Astrocyte (in vitro differentiated cells and primary cell): ENCODE measurements at places on chromosomes 6 and 20. TPM values are rescaled to one million over a fixed set of nuclear protein-coding genes. Genes with fewer than 3 reads are reported as not detected.

Gene CAPN11
- total RNA-seq = not detected in 2 replicates

- no peaks in the 10 kb centered on the region for H3K36me3 ChIP-seq
- no peak overlapping the region for H3K27ac ChIP-seq
- DNase-seq = no peak
Observed at GRCh38 chr6:170522565-170523183, 30.4 kb downstream of the PSMB1 start.

- no peaks in the 10 kb centered on the region for H3K27me3 ChIP-seq
- no peaks in the 10 kb centered on the region for H3K36me3 ChIP-seq
- peak; percentile 49 for DNase-seq
- H3K27ac ChIP-seq = peak overlapping the region; percentile 31
- peaks cover 19% of the 10 kb centered on the region for H3K4me1 ChIP-seq
- H3K4me3 ChIP-seq = no peak overlapping the region
Observed at GRCh38 chr6:156943166-156943565, 166.0 kb downstream of the ARID1B start.

Gene BPIFA1
- not detected in 2 replicates for total RNA-seq

Gene CD93
- 0.02 TPM in 1 of 2 replicates, not detected in the other for total RNA-seq

DNA sequence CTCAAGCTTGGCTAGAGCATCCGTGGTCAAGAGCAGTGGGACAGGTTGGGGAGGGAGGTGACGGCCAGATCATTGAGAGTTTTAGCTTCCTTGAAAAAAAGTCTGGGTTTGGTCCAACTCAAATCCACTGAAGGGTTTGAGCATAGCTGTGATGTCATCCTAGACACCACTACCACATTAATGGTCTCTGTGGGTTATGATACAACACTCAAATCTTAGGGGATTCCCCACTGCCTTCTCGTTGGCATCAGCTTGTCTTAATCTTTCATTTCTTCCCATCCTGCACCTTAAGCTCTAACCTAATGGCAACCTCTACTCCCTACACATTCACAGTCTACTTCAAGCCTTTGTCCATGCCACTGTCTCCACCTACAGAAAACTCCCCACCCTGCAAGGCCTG lies 77.3 kb downstream of the BMP6 start:
- H3K4me3 ChIP-seq = no peak overlapping the region
- H3K27me3 ChIP-seq = no peaks in the 10 kb centered on the region
- no peaks in the 10 kb centered on the region for H3K36me3 ChIP-seq
- H3K27ac ChIP-seq = no peak overlapping the region
- no peaks in the 10 kb centered on the region for H3K4me1 ChIP-seq

Gene ANKEF1
- 2.6 and 3.4 TPM in 2 replicates for total RNA-seq

GRCh38 chr6:140011537-140011936 lies 637.1 kb upstream of the CITED2 start:
- no peaks in the 10 kb centered on the region for H3K27me3 ChIP-seq
- no peak overlapping the region for H3K27ac ChIP-seq
- no peak for DNase-seq
- no peak overlapping the region for H3K4me3 ChIP-seq

- no peaks in the 10 kb centered on the region for H3K36me3 ChIP-seq
- H3K27ac ChIP-seq = no peak within 1 kb of the TSS
- peaks cover 9% of the 10 kb centered on the region for H3K27me3 ChIP-seq
- no peaks in the 10 kb centered on the region for H3K4me1 ChIP-seq
- H3K4me3 ChIP-seq = no peak within 1 kb of the TSS
Observed at GRCh38 chr20:62427172-62428001, at the start of gene RBBP8NL. Gene RBBP8NL (minus strand): TSS chr20:62427539. CDS start chr20:62419647, 7,892 bp downstream.

GRCh38 chr20:38581013-38581412 lies at the start of gene ADIG:
Gene ADIG (plus strand): TSS chr20:38581197. CDS start chr20:38581251, 54 bp downstream.
- H3K4me3 ChIP-seq = no peak within 1 kb of the TSS
- H3K4me1 ChIP-seq = no peaks in the 10 kb centered on the region
- no peak within 1 kb of the TSS for H3K27ac ChIP-seq

DNA sequence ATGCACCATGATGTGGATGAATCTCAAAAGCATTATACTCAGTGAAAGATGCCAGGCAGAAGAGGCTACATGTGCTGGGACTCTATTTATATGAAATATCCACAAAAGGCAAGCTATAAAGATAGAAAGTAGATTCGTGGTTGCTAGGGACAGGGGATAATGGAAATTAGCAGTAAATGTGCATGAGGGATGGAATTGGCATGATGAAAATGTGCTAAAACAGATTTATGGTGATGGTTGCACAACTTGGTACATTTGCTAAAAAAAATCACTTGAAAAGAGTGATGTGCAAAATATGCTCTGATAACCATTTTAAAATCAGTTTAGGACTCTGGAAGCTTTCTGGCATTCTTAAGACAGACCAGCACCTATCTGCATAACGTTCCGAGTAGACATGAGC lies 61.6 kb downstream of the ALDH8A1 start:
- no peak for DNase-seq
- no peaks in the 10 kb centered on the region for H3K27me3 ChIP-seq
- H3K36me3 ChIP-seq = no peaks in the 10 kb centered on the region
- H3K4me3 ChIP-seq = no peak overlapping the region

DNA sequence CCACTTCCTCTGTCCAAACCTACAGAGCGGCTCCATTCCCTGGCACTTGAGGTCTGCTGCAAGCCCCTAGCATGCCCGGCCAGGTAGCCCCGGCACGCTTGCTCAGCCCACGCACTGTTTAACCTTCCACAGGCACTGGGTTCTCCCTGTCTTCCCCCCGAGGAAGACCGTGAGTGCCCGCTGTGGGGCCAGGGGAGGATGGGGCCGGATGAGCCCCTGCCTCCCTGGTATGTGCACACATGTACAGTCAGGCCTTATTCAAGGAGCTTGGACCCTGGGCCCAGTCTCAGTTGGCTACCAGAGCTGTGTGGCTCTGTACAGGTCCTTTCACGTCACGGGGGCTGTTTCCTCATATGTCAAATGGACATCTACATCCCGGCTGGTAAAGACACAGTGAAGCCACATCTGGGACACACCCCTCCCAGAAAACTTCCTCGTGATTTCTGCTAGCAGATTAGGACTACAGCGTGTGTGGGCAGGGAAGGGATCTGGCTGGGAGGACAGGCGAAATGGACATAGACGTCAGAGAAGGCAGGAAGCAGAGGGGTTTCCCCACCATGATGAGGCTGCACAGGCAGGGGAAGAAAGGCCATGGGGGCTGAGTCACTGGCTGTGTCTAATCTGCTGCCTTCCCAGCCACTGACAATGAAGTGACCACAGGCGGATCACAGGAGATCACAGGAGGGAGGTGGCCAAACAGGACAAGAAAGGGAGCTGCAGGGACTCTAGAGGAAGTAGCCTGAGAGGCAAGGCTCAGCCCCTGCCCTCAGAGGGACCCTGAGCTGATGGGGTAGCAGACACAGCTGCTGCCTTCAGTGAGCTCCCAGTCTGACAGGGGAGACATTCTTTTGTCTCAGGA lies 62.9 kb downstream of the MRPL14 start:
- H3K4me3 ChIP-seq = no peak overlapping the region
- peak overlapping the region; percentile 81 for H3K27ac ChIP-seq
- no peaks in the 10 kb centered on the region for H3K27me3 ChIP-seq
- DNase-seq = peak; percentile 99

DNA sequence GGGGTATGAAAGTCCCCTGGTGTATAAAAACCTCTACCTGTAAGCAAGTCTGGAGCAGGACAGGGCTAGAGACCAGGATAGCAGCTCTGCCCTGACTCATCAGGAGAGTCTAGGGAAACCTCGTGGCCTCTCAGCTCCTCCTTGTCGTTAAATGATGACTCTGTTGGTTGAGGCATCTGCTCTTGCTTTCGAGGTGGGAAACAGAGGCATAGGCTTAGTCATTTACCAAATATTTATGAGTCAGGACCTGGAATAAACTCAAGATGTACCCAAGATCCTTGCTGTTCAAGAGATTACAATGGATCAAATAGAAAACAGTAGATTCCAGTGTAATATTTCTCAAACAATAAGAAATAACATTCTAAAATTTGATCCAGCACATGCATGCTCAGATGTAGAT lies 5.5 kb downstream of the MANBAL start:
- H3K27me3 ChIP-seq = no peaks in the 10 kb centered on the region
- H3K36me3 ChIP-seq = peaks cover 11% of the 10 kb centered on the region
- H3K4me1 ChIP-seq = peaks cover 50% of the 10 kb centered on the region
- peak overlapping the region; percentile 97 for H3K27ac ChIP-seq
- H3K4me3 ChIP-seq = no peak overlapping the region

Gene CLVS2
- total RNA-seq = not detected in 2 replicates

Gene OOEP
- total RNA-seq = not detected in 2 replicates

DNA sequence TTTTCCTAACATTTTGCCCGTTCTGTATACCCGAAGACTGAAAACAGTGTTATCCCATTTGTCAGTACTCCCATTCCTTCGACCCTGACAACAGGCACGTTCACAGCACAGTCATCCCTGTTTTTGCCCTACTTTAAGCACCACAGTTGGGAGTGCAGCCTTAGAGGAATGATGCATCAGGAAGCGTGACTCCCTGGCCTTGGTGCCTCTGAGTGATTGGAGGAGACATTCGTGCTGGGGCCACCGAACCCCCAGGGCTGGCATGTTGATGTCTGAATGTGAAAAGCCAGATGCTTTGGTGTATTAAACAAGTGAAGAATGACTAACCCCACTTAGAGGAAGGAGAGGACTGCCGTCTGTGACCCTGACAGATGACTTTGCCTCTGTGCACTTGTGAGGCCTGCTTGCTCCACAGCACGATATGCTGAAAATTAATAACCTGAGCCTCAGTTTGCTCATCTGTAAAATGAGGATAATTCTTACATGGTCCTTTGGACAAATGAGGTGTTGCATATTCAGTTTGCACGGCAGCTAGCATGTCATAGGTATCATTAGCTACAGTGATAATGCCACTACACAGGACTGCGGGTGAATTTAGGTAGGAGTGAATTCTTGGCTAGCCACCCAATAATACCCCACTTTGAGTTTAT lies 36.0 kb downstream of the STK35 start:
- no peaks in the 10 kb centered on the region for H3K36me3 ChIP-seq
- H3K27me3 ChIP-seq = no peaks in the 10 kb centered on the region
- H3K4me1 ChIP-seq = peaks cover 31% of the 10 kb centered on the region
- no peak overlapping the region for H3K4me3 ChIP-seq
- peak overlapping the region; percentile 52 for H3K27ac ChIP-seq

Gene ADGRF5
- 0.54 and 1.1 TPM in 2 replicates for total RNA-seq

DNA sequence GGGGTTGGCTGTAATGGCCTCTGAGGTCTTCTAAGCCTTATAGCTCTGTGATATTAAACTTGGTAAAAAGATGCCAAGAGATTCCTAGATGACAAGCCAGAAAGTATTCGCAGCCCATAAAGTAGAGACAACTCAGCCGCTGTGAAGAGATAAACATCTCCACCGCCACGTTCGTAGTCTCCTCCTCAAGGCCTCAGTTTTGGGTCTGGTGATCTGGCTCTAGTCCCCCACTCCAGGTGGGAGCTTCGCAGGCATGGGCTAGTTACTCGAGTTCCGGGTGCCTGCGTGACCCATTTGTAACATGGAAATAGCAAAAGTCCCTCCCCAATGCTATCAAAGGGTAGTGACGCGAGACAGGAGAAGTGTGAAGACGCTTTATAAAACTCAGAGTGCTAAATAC lies 28.3 kb upstream of the AFDN start:
- no peaks in the 10 kb centered on the region for H3K4me1 ChIP-seq
- H3K36me3 ChIP-seq = no peaks in the 10 kb centered on the region
- no peak for DNase-seq
- peaks cover 3% of the 10 kb centered on the region for H3K27me3 ChIP-seq
- H3K27ac ChIP-seq = no peak overlapping the region

DNA sequence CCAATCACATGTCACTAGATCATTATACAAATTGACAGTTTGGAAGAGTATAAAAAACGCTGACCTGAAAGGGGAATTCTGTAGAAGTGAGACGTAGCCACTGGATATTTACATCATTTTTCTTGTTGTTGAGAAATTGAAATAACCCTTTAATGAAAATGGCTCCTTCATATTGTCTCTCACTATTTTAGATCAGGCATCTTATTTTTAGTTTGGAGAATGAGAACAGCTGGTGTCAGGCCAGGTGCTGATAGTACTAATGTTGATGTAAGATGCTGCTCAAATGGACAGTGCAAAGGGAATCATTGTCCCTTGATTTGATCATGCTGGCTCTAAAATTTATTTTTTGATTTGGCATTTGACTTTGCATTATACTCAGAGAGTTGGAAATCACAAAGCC lies 17.4 kb downstream of the NKAIN2 start:
- no peak overlapping the region for H3K4me3 ChIP-seq
- H3K4me1 ChIP-seq = no peaks in the 10 kb centered on the region
- no peaks in the 10 kb centered on the region for H3K27me3 ChIP-seq
- DNase-seq = no peak
- H3K27ac ChIP-seq = no peak overlapping the region

Gene ARMH2
- total RNA-seq = not detected in 2 replicates

- H3K27me3 ChIP-seq = no peaks in the 10 kb centered on the region
- H3K36me3 ChIP-seq = no peaks in the 10 kb centered on the region
- H3K27ac ChIP-seq = no peak overlapping the region
- DNase-seq = peak; percentile 93
- no peak overlapping the region for H3K4me3 ChIP-seq
- H3K4me1 ChIP-seq = no peaks in the 10 kb centered on the region
Observed at GRCh38 chr6:105184921-105185320, 5.1 kb upstream of the POPDC3 start.

- DNase-seq = no peak
- no peaks in the 10 kb centered on the region for H3K36me3 ChIP-seq
- no peak overlapping the region for H3K27ac ChIP-seq
- no peaks in the 10 kb centered on the region for H3K27me3 ChIP-seq
Observed at GRCh38 chr6:56744528-56744927, 101.8 kb upstream of the DST start.

GRCh38 chr6:91317247-91317835 lies 730.5 kb upstream of the MAP3K7 start:
- no peak overlapping the region for H3K4me3 ChIP-seq
- no peaks in the 10 kb centered on the region for H3K4me1 ChIP-seq
- no peak overlapping the region for H3K27ac ChIP-seq
- DNase-seq = peak; percentile 18
- no peaks in the 10 kb centered on the region for H3K27me3 ChIP-seq

Gene EDN3
- total RNA-seq = not detected in 2 replicates

GRCh38 chr20:12893019-12893418 lies 115.8 kb upstream of the SPTLC3 start:
- no peak for DNase-seq
- no peak overlapping the region for H3K27ac ChIP-seq
- H3K4me3 ChIP-seq = no peak overlapping the region

Gene TAGAP
- total RNA-seq = 0.10 and 0.11 TPM in 2 replicates

DNA sequence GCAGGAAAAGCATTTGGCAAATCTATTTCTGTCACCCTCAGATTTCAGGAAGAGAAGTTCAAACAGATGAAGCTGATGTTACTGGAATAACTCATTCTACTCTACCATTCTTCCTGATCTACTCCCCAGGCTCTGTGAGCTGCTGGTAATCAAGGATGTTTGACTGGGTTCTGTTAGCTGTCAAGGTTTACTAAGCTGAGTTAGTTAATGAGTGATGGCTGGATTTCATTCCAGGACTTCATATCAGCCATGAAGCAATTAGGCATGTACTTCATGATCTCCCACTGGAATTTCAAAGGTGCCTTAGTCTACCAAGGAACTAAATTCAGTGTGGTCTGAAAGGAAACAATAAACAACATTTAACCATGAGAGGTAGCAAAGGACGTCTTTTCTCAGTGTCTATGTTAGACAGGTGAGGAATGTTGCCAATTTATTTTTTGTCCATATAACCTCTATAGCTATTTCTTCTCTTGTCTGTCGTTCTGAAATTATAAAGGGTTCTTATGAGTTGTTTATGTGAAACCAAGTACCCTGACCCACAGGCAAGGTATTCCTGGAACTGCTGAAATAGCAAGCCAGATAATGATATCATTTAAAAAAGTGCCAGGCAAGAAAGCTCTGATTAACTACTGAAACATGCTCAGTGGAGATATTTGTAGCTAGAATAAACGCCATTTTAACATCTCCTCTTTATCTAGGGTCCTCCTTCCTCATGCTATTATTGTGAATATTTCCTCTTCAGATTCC lies 112.9 kb downstream of the BACH2 start:
- no peak overlapping the region for H3K27ac ChIP-seq
- no peaks in the 10 kb centered on the region for H3K27me3 ChIP-seq
- no peaks in the 10 kb centered on the region for H3K36me3 ChIP-seq
